GM23338 (cell line): ENCODE measurements at places on chromosomes 16 and 17. TPM values are rescaled to one million over a fixed set of nuclear protein-coding genes. Genes with fewer than 3 reads are reported as not detected.

Gene CES1
- not detected in 2 replicates for total RNA-seq

DNA sequence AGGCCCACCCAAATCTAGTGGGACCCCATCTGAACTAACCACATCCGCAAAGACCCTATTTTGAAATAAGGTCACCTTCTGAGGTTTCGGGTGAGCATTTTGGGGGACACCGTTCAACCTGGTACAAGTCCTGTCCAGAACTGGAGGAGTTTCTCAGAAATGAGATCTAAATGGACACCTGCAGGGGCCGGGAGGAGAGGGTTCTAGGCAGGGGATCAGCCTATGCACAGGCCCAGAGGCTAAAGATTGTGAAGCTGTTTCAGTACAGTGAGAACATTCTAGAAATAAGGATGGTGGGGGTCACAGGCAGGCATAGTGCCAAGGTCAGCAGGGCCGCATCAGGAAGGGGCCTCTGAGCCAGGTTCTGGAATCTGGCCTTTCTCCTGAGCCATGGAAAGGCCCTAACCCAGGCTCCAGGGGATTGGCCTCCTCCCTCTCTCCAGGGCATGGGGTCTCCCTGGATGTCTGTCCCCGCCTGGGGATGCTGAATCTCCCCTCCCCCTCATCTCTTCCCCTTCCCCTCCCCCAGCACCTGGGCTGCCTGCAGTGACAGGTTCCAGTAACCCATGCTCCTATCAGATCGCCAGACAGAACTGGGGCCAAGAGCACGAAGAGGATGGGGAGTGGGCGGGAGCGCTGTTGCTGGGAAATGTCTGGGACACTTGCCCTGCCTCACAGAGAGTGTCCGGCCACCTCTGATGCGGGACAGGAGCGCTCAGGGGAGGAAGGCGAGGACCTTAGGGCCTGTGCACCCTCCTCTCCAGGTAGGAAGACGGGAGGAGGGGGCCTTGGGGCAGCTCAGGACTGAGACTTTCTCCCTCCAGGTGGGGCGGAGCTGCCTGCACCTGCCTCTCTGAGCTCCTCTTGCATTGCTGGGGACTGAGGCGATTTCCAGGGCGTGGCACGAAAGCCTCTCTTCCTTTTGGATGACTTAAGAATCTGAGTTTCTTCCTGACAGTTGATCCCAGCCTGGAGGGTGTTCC, 321.4 kb upstream of the TNRC6C start:
- H3K4me3 ChIP-seq = no peak overlapping the region
- no peaks in the 10 kb centered on the region for H3K36me3 ChIP-seq
- H3K27me3 ChIP-seq = no peaks in the 10 kb centered on the region
- no peak overlapping the region for H3K27ac ChIP-seq

- H3K27ac ChIP-seq = no peak overlapping the region
- peaks cover 41% of the 10 kb centered on the region for H3K36me3 ChIP-seq
- H3K27me3 ChIP-seq = no peaks in the 10 kb centered on the region
- no peaks in the 10 kb centered on the region for H3K4me1 ChIP-seq
Observed at GRCh38 chr17:3826191-3826590, 19.9 kb downstream of the NCBP3 start.

GRCh38 chr16:8943966-8944759, 19.5 kb downstream of the USP7 start:
- H3K27ac ChIP-seq = peak overlapping the region; percentile 74
- H3K27me3 ChIP-seq = no peaks in the 10 kb centered on the region
- DNase-seq = no peak
- 0 out of 2 replicates have a peak overlapping the region, but pooled peaks have one; percentile 6 for H3K4me3 ChIP-seq
- no peaks in the 10 kb centered on the region for H3K36me3 ChIP-seq

DNA sequence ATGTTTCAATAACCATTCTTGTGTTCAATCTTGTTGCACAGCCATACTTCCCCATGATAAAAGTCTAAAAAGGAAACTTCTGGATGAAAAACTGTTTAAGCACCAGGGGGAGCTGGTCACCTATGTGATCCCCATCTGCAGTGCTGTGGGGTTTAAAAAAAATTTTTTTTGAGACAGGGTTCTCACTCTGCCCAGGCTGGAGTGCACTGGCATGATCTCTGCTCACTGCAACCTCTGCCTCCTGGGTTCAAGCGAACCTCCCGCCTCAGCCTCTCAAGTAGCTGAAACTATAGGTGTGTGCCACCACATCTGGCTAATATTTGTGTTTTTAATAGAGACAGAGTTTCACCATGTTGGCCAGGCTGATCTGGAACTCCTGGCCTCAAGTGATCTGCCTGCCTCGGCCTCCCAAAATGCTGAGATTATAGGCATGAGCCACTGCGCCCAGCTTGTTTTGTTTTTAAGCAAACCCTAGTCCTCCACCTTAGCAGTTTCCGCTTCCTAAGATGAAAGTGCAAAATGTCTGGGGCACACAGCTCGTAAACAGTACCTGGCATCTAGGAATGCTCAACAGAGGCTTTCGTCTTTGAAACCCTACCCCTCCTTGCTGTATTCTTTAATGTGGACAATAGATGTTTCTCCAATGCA, 25.4 kb downstream of the DNAJA2 start:
- DNase-seq = peak; percentile 72
- H3K36me3 ChIP-seq = no peaks in the 10 kb centered on the region
- H3K4me3 ChIP-seq = no peak overlapping the region
- H3K27me3 ChIP-seq = no peaks in the 10 kb centered on the region
- H3K4me1 ChIP-seq = peaks cover 5% of the 10 kb centered on the region; the same call in 1 of the 2 replicates
- no peak overlapping the region for H3K27ac ChIP-seq
